ENCODE measurements at places on chromosomes 12 and 14.

GRCh38 chr12:22979854-22980469 is 355.0 kb downstream of the ETNK1 start:
- DNase-seq, result no peak

GRCh38 chr12:69008520-69008919 is 75.5 kb upstream of the CPM start:
- peak; percentile 73 for DNase-seq

DNA sequence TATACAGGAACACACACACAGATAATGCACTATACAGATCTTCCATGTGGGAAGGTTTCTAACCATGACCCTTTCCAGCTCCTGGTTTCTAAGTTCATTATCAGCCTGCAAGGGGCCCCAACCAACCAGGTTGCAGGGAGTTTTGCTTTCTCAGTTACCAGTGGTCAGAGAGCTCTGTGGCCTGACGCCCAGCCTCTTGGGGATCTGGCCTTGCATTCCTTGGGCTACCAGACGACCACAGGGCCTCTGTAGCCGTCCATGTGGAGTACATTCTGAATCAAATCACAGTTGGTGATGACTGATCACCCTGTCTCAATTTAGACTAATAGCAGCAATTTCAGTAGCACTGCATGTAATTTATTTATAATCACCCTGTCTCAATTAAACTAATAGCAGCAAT is 47.5 kb downstream of the PAH start:
- no peak for DNase-seq

- no peak for DNase-seq
These were observed 191.4 kb downstream of the CACNA1C start for GRCh38 chr12:2244013-2244861.

DNA sequence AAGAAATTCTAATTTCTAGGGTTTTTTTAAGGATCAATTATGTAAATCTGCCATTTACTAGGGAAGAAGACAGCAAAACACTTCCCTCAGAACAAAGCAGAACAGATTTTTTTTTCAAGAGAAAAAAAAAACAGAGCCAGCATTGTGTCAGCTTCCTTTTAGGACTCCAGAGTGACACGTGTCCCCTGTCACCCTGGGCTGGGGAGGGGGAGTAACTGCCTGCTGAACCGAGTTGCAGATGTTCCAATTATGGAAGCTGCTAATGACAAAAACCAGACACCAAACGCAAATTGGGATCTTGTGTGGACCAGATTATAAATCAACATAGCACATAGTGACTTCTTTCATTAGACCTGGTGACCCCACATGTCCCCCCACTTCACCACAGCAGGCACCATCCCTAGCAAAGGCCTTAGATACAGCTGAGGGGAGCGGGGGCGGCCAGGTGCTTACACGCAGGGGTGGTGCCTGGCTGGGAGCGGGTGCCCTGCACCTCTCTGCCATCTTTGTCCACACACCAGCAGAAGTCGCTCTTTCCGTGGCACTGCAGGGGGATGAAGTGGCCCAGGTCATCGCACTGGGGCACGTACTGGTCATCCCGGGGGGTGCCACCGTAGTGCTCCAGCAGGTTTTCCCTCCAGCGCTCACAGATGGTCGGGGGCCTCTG is 25.4 kb downstream of the RTRAF start:
- no peak for DNase-seq

GRCh38 chr12:104494137-104494792 is 37.5 kb downstream of the CHST11 start:
- DNase-seq, result peak; percentile 58

GRCh38 chr12:26292596-26292995 is 97.2 kb downstream of the SSPN start:
- no peak for DNase-seq

GRCh38 chr12:51320695-51321320 is 3.2 kb downstream of the BIN2 start:
- peak; percentile 81 for DNase-seq

DNA sequence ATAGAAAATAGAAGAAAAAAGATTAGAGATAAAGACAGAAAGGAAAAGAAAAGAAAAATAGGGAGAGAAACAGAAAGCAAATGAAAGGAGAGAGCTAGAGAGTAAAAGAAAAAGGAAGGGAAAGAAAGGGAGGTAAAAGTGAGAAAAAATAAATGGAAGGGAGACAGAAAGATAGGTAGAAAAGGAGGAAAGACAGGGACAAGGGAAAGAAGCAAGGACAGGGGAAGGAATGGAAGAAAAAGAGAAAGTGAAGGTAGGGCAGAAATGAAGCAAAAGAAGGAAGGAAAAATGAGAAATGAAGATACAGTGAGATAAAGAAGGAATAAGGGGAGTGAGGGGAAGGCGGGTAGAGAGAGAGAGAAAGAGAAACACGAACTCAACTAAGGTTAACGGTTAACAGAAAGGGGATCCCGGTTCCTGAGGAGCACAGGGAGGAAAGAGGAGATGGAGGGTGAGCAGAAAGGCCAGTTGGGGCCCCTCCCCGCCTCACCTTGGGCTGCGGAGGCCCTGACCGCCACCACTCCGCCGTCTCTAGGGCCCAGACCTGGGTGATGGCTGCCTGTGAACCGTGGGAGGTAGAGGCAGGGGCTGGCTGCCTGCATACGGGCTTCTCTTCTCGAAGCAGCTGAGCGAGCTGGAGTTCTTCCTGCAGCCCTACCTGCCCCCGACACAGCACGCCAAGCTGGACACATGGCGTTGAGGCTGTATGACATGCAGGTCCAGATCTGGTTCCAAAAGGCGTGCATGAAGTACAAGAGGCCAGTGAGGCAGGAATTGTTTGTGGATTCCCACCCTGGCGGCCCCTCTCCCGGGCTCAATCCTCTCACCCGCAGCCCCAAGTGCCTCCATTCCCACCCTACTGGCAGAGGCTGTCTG is 59.5 kb downstream of the SMUG1 start:
- DNase-seq, result no peak

DNA sequence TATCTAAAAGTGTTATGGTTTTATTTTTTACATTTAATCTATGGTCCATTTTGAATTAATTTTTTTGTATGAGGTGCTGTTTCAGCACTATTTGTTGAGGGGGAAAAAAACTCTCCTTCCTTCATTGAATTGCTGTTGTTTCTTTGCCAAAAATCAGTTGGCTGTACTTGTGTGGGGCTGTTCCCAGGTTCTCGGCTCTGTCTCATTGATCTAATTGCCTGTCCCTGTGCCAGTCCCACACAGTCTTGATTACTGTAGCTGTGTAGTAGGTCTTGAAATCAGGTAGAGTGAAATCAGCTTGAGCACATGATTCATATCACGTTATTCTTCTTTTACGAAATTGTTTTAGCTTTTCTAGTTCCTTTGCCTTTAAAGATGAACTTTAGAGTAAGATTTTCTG is 109.7 kb downstream of the ADGRD1 start:
- DNase-seq, result no peak

DNA sequence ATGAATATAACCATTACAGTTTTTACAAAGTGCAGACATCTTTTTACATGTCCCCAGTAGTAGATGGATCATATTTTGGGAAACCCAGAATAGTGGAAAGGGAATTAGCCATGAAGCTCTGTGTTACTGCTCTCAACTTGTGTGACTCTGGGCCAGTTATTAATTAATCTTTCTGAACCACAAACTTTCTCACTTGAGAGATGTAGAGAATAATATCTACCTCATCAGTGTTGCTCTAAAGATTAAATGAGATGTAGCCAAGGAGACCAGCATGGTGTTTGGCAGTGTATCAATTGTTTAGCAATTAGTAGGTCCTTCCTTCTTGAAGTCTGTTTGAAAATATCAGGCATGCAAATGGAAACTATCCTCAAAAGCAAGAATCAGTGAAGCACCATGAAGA is 169.2 kb downstream of the TMTC2 start:
- no peak for DNase-seq

- DNase-seq, result no peak
These were observed 38.6 kb upstream of the ATF1 start for GRCh38 chr12:50725011-50725942.

DNA sequence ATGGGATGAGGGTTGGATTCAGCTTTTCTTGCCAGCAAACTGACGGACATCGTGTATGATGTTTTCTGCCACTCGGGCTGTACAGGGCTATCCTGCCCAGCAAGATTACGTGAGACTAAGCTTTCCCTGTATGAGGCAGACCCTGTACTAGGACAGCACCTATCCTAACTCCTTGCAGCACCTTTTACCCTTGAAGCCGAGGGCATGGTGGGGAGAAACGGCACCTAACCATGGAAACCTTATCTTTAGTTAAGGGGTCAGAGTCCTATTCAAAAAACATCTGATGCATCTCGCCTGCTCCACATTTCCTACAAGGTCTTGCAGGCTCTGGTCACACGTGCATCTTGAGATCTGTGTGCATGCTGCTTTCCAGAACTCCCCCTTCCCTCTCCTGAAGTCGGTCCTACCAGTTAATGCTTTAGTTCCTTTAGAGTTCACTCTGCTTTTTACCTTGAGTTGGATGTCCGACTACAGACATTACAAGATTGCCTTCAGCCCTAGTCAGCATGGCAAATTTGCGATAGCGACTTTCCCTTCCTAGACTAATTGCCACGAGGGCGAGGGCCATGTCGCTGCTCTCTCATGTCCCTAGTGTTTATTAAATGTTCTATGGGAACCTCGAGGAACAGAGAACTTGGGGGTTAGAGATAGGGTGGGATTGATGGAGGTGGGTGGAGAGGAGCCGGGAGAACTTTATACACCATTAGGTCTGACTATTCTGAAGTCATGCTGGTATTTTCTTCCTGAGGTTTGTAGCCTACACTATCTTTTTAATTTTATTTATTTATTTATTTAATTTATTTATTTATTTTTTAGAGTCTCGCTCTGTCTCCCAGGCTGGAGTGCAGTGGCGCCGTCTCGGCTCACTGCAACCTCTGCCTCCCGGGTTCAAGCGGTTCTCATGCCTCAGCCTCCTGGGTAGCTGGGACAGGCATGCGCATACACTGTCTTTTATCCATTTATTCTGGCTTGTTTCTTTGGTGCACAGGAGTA is 6.6 kb downstream of the RAN start:
- DNase-seq, result peak; percentile 60

- peak; percentile 73 for DNase-seq
These were observed 40.3 kb downstream of the MAP1LC3B2 start for GRCh38 chr12:116599285-116600136.

- DNase-seq, result no peak
These were observed 8.0 kb upstream of the SSTR1 start for GRCh38 chr14:38199739-38200138.

DNA sequence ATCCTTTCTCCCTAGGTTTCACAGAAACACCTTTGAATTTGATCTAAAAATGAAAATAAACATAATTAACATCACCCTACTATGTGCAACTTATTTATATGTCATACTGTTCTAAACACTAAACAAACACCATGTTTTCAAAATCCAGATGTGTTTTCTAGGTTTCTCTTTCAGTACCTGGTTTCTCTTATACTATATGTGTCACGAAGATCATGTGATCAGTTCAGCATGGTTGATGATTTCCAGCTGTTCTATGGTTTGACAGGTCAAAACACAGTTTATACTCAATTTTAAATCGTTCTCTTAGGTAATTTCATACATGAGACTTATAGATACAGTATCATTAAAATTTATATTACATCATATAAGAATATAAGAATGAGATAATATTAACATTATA is 373.1 kb downstream of the SOX5 start:
- DNase-seq, result no peak

GRCh38 chr14:85273099-85273677 is 256.8 kb upstream of the FLRT2 start:
- no peak for DNase-seq

DNA sequence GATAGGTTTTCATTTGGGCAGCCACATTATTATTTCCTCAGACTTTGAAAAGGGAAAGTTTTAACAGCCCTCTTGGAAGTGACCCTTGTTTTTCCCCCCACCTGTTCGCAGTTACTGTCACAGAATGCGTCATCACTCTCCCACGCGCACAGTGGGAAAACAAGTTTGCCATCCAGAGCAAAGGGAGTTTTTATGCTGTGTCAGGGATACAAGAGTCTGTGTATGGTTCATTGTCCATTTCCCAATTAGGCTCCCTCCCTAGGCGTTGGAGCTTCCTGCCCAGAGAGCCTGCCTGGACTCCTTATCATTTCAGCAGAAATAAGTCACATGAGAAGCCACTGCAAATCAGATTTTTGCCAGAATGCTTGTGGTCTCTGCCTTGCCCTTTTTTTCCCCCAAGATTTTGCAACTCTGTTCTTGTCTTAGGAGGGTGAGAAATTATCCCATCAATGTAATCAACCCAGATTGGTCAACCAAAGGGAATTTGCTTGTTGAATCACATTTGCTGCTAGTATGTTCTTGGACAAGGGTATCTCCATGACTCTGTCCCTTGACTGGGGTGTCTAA is 104.1 kb downstream of the IGF1 start:
- DNase-seq, result no peak

GRCh38 chr12:96219700-96220206 is 25.6 kb downstream of the ELK3 start:
- peak; percentile 49 for DNase-seq

- no peak for DNase-seq
These were observed 131.9 kb upstream of the CAND1 start for GRCh38 chr12:67137256-67137655.

DNA sequence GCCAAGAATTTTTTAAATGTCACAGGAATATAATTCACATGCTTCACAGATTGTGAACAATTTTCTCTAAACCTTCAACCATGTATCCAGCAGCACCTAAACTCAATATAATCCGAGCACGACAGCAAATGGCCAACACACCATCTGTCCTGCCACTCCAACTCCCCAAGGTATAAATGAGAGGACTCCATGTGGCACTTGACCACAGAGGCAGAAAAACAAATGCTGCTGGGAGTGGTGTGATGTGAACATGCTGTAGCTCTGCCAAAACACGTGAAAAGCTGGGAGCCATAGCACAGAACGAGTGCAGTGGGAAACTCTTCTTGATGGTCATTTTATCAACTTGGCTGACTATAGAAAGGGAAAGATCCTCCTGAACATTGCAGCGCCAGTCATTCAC is 70.9 kb downstream of the LLPH start:
- DNase-seq, result no peak

DNA sequence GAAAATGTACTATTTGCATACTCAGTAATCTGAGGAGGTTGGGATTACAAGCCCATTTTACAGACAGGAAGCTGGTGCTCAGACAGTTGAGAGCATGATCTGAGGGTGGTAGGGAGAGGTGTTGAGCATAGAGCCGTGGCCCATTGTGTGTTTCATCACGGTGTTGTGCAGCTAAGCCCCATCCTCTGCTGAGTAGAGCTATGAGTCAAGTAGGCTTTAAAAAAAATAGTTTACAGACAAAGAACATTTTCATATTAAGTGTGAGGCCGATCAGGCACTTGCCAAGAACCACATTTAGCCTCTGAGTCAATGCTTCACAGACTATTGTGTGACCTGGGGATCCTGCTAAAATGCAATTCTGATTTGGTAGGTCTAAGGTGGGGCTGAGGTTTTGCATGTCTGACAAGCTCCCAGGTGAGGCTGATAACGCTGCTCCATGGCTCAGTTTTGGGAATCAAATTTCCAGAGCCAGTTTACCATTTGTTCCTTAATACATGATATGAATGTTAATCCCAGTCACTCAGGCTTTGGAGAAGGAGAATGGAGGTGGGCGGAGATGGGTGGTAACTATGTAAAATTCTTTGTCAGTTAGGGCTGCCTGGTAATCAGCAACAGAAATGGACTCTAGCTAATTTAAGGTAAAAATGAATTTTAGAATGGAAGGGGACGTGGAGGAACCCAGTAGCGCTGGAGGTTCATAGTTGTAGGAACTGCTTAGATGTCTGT is 22.2 kb downstream of the ZNF664 start:
- no peak for DNase-seq

Data from NB4 (cell line).